Effector CD8-positive, alpha-beta T cell (primary cell): ENCODE measurements at places on chromosomes 6 and 20.
A peak's percentile ranks its signal among the peaks of the same experiment; 100 is the strongest.

DNA sequence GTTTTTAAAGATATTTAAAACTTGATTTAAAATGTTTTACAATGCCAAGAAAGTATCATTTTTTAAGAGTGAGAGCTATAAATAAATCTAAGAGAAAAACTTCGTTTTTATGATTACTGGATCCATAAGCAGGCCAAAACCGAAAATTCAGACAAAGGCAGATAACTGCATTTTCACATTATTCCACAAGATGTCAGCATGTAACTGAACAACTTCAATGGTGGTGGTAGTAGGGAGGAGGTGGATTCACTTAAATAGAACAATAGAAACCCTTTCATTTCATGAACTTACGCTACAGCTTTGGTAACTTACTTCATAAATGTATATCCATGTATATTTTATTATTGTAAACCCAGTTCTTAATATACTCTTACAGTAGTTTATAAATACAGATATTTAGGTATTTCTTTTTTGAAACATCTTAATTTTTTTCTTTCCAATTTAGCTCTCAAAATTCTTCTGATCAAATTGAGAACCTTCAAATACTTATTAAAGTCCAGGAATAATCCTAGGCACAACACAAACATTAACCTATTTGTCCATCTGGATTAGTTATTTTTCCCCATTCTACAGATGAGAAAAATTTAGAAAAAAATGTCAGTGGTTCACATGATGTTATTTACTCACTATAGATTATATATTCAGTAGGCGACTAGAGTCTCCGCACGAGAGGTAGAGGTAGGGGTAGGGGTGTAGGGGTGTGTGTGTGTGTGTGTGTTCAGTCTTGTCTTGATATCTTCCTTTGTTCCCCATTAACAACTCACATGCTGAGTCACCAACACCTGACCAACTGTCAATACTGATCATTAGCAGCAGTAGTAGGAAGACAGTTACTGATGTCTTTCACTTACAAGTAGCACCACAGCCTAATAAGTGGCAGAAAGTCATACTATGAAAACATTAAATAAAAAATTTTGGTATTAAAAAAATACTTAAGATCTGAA is 111.5 kb downstream of the ARHGAP18 start:
- DNase-seq: no peak

DNA sequence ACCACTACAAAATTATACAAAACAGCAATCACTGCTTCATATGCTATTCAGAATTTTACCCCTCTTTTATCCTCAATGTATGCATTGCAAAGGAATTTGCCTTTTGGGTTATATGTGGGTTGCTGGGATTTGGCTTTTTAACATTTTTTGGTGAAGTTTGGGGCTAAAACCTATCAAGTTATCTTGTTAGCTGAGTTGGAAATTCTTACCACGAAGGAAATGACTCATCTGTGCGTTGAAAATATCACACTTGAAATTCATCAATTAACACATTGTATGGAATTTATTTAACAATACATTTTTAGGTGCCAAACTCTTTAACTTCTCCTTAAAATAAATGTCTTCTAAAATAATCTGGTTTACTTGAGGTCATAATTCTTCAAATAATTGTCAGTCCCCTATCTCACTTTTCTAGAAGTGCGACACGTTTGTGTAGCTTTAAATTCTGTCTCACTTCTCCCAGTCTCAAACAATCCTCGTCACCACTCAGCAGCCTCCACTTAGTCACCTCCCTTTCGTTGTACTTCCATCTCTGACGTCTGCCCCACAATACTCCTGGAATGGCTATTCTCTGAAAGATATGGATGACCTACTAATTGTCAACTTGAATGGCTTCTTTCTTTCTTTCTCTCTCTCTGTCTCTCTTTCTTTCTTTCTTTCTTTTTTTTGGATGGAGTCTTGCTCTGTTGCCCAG is 88.5 kb downstream of the PHACTR1 start:
- DNase-seq: no peak

- DNase-seq: no peak
Measured at GRCh38 chr20:4776079-4776630, 54.4 kb downstream of the PRND start.

DNA sequence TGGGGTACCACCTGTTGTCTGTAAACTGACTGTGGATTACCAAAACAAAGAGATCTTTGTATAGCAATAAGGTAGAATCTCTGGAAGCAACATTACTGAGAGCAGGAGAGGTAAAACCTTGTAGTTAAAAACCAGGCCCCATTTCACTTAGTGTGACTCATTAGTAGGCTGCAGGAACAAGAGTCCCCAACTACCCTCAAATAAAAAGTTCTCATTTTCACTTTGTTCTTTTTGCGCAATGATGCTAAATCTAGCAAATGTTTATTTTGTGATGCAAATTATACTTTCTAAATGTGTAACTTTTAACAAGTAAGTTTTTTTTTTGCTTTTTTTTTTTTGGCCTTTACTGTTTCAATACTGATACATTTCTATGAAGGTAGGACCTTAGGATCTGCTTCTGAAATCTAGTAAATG is 67.1 kb downstream of the ESF1 start:
- DNase-seq: no peak

DNA sequence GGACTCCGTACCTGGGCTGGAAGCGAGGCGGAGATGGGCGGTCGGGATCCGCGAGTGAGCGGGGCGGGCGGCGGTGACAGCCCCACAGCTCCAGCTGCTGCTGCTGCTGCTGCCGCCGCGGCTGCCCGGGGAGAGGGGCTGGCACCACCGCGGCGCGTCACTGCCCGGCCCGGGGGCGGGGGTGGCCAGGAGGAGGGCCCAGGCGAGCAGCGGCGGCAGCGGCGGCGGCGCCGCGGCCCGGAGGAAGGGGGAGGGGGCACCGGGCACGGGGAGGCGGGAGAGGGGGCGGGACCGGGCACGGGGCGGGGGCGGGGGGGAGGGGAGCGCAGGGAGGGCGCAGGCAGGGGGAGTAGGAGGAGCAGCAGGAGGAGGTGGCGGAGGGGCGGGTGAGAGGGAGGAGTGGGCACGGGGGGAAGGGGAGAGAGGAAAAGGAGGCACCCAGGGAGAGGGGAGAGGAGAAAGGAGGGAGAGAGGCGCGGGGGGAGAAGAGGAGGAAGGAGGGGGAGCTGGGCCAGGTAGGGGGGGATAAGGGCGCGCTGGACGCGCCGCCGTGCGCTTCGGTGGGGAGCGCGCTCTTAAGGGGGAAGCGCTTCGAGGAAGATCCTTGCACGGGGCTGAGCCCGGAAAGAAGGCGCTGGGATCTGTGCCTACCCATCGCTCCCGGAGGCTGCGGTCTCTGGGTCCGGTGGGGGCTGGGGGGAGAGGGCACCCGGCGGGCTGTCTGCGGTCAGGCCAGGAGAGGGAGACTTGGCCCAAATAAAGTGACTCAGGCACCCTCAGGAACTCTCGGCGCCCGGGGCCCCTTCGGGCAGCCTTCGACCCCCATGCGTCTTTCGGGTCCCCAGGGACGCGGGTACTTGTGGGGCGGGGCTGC is 101.5 kb downstream of the NOL4L start:
- DNase-seq: peak; percentile 59

- DNase-seq: no peak
Measured at GRCh38 chr20:63463400-63464288, 8.8 kb downstream of the KCNQ2 start.

- DNase-seq: no peak
Measured at GRCh38 chr6:40442591-40442990, 144.6 kb downstream of the LRFN2 start.

DNA sequence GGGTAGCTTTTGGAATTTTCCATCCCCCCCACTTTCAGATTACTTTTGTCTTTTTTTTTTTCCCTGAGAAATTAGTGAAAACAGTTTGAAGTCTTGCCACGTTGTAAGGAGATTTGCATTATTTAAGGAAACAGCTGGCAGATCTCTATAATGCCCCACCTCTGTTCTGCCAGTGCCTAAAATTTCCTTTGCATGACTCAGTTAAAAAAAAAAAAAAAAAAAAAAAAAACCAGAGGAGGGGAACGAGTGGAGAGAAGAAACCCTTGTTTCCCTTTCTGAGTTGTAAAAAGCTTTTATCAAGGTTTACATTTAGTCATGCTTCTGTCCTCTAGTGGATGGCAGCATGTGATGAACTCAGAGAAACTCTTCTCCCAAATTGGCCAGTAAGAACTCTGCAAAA is 33.5 kb downstream of the CARMIL1 start:
- DNase-seq: no peak
